CD8-positive, alpha-beta memory T cell (primary cell): ENCODE measurements at places on chromosomes 6 and 20.
A peak's percentile ranks its signal among the peaks of the same experiment; 100 is the strongest.

DNA sequence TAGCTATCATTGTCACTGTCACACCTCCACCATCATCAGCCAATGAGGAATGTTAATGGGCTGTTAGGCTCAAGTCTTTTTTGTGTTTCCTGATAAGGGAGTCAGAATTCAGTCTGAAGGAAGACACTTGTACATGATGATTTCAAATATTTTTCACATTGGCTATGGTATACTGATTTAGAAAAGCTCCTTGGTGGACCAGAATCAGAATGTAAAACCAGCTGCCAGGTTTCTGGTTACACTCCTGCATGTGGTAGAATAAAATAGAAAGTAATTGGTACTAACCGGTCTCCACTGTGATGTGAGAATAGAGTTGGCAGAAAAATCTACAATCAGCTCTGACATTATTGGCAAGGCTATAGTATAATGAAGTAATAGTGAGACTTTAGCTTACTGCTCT is 10.7 kb downstream of the COL9A1 start:
- H3K36me3 ChIP-seq: no peaks in the 10 kb centered on the region
- DNase-seq: no peak
- no peaks in the 10 kb centered on the region for H3K4me1 ChIP-seq

- DNase-seq: no peak
- no peak overlapping the region for H3K4me3 ChIP-seq
- peaks cover 75% of the 10 kb centered on the region for H3K27me3 ChIP-seq
- H3K36me3 ChIP-seq: no peaks in the 10 kb centered on the region
- H3K27ac ChIP-seq: no peak overlapping the region
These were observed 8.8 kb downstream of the NR2E1 start for GRCh38 chr6:108174371-108175175.

GRCh38 chr20:4006640-4007039 is 8.7 kb downstream of the RNF24 start:
- H3K27ac ChIP-seq: peak overlapping the region; percentile 12
- no peak overlapping the region for H3K4me3 ChIP-seq
- no peaks in the 10 kb centered on the region for H3K36me3 ChIP-seq
- H3K27me3 ChIP-seq: no peaks in the 10 kb centered on the region
- H3K4me1 ChIP-seq: no peaks in the 10 kb centered on the region

- no peak overlapping the region for H3K4me3 ChIP-seq
- no peak for DNase-seq
- H3K27ac ChIP-seq: no peak overlapping the region
- H3K27me3 ChIP-seq: no peaks in the 10 kb centered on the region
- no peaks in the 10 kb centered on the region for H3K36me3 ChIP-seq
These were observed 491.3 kb downstream of the MAFB start for GRCh38 chr20:40197691-40198090.

DNA sequence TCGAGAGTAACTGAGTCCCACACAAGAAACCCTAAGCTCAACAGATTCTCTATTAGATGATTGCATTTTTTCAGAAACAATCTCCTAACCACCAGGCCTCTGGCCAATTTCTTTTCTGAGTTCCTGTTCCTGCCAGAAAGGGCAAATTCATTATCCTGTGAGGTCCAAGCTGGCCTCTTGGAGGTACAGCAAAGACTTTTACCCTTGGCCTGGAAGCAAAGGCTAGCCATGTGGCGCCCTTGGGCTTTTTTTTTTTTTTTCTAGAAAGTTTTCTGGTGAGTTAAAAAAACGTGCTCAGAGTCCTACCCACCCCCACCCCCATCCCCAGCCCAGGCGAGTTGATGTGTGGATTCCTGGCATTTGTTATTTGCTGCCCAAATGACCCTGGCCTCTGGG is 59.0 kb upstream of the EEF1A1 start:
- no peak for DNase-seq
- H3K4me3 ChIP-seq: no peak overlapping the region
- H3K27ac ChIP-seq: peak overlapping the region; percentile 66
